Stomach (tissue), 19 donors: ENCODE measurements at places on chromosomes 3 and 15.

- H3K4me3 ChIP-seq, result no peak overlapping the region
- no peaks in the 10 kb centered on the region for H3K27me3 ChIP-seq
- H3K36me3 ChIP-seq, result no peaks in the 10 kb centered on the region
- H3K27ac ChIP-seq, result no peak overlapping the region
Measured at GRCh38 chr3:126372413-126373145, 15.4 kb upstream of the KLF15 start.

DNA sequence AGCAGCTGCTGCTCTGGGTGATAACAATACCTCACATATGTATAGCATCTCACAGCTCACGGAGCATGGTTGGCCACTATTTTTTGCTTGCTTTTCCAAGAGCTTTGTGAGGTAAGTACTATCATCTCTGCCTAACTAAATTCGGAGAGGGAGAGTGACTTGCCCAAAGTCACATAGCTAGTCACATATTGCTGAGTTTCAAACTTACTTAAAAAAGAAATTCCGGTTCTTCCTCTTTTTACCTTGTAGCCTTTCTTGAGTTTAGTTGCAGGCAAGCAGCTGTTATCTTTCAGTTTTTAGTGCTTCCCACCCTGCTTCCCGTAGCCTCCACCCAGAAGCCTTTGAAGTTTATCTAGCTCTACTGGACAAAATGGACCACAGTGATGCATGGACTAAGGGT, 309.2 kb downstream of the PDCD6IP start:
- no peak overlapping the region for H3K4me3 ChIP-seq
- H3K27ac ChIP-seq, result no peak overlapping the region
- no peaks in the 10 kb centered on the region for H3K36me3 ChIP-seq
- DNase-seq, result no peak
- H3K4me1 ChIP-seq, result no peaks in the 10 kb centered on the region

DNA sequence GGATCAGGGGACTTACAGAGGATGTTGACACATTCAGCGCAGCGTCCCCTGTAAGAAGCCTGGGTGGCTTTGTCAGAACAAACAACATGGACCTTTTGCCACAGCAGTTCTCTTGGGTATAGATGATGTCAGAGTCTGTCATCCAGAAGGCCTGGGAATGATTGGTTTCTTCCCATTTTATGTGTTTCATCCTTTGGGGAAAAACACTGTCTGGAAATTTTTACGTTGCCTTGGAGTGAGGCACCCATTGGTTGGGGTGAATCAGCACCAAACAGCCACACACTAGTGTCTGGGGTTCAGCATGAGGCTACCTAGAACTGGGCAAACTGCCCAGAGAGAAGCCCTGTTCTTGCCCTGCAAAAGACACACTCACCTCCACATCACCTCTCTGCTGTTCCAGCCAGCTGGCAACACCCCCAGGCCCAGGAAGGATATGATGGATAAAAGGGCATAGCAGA, 123.0 kb downstream of the FAM43A start:
- H3K27me3 ChIP-seq, result no peaks in the 10 kb centered on the region
- no peak overlapping the region for H3K4me3 ChIP-seq
- no peak overlapping the region for H3K27ac ChIP-seq
- DNase-seq, result no peak
- no peaks in the 10 kb centered on the region for H3K36me3 ChIP-seq

- no peak overlapping the region for H3K4me3 ChIP-seq
- no peaks in the 10 kb centered on the region for H3K36me3 ChIP-seq
- H3K27me3 ChIP-seq, result no peaks in the 10 kb centered on the region
- H3K4me1 ChIP-seq, result no peaks in the 10 kb centered on the region
- DNase-seq, result no peak
- H3K27ac ChIP-seq, result no peak overlapping the region
Measured at GRCh38 chr15:38886315-38887163, 321.9 kb upstream of the RASGRP1 start.

GRCh38 chr3:149501524-149501923, 27.0 kb downstream of the TM4SF4 start:
- H3K27me3 ChIP-seq, result no peaks in the 10 kb centered on the region
- H3K27ac ChIP-seq, result no peak overlapping the region
- H3K4me3 ChIP-seq, result no peak overlapping the region
- H3K4me1 ChIP-seq, result no peaks in the 10 kb centered on the region

GRCh38 chr3:53040351-53040820, 5.5 kb downstream of the SFMBT1 start:
- no peak overlapping the region for H3K27ac ChIP-seq
- DNase-seq, result no peak
- no peaks in the 10 kb centered on the region for H3K36me3 ChIP-seq
- no peaks in the 10 kb centered on the region for H3K27me3 ChIP-seq
- no peak overlapping the region for H3K4me3 ChIP-seq
- H3K4me1 ChIP-seq, result peaks cover 16% of the 10 kb centered on the region

- no peak overlapping the region for H3K27ac ChIP-seq
- no peaks in the 10 kb centered on the region for H3K36me3 ChIP-seq
- DNase-seq, result no peak
- no peaks in the 10 kb centered on the region for H3K4me1 ChIP-seq
- no peak overlapping the region for H3K4me3 ChIP-seq
Measured at GRCh38 chr3:36548712-36549111, 168.4 kb downstream of the STAC start.
